ENCODE measurements at places on chromosomes 2 and 18. TPM values are rescaled to one million over a fixed set of nuclear protein-coding genes. Genes with fewer than 3 reads are reported as not detected.

The PEX13 gene
- total RNA-seq, result 14.6 TPM

The SERPINB7 gene
- 2.0 TPM for total RNA-seq

The FEV gene
- total RNA-seq, result not detected

The TGFBRAP1 gene
- 12.5 TPM for total RNA-seq

The YES1 gene
- 27.5 TPM for total RNA-seq

The XDH gene
- total RNA-seq, result 0.92 TPM

The TMBIM1 gene
- 143 TPM for total RNA-seq

The HOXD10 gene
- total RNA-seq, result 6.7 TPM
